HT-29 (cell line): ENCODE measurements at places on chromosomes 16 and 17. TPM values are rescaled to one million over a fixed set of nuclear protein-coding genes. Genes with fewer than 3 reads are reported as not detected.

GRCh38 chr17:40369923-40370322, 5.4 kb upstream of the GJD3 start:
- DNase-seq = no peak

GRCh38 chr16:82379551-82379950, 209.5 kb upstream of the MPHOSPH6 start:
- no peak for DNase-seq

DNA sequence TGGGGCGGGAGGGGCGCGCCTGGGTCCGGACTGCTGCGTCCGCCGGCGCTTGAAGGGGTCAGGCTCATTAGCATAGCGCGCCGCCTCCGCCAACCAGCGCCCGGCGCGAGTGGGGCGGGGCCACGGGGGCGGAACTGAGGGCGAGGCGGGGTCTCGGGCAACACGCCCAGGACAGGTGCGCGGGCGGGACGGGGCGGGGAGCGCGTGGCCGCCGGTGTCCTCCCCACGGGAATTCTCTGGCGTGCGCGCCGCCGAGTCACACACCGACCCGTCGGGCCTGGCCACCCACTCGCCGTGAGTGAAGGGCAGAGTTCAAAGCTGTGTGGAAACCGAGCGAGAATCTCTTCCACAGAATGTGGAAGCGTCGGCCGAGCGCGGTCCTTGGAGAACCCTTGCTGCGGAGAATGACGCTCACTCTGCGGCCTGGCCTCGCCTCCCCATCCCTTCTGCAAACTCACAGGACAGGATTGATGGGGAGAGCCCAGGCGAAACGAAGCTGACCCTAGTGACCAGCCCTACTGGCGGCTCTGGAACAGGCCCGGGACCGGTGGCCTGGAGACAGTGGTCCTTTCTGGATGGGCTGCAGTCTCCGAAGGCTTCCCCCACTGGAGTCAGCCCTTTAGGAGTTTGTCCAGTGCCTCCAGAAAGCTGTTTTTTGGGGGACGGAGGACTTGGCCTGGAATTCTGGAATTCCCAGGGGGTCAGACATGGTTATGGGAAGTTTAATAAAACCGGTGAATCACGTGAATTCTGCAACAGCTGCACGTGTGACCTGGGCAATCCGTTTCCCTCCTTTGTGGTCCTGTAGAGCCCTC, at the start of gene SNAI3:
SNAI3 (minus strand) TSS at position 69 of the 815 bp plus-strand sequence. CDS start 101 bp downstream, outside the sequence.
- peak; percentile 83 for DNase-seq

Gene KCNG4
- not detected in 2 replicates for total RNA-seq

GRCh38 chr16:79390481-79391051, 210.0 kb downstream of the MAF start:
- no peak for DNase-seq

Gene TRPV3
- 0.94 and 2.1 TPM in 2 replicates for total RNA-seq

GRCh38 chr17:9519583-9520272, 55.9 kb downstream of the STX8 start:
- DNase-seq = no peak

Gene PIMREG
- 97.8 and 111 TPM in 2 replicates for total RNA-seq

Gene SLC16A5
- 231 and 264 TPM in 2 replicates for total RNA-seq

DNA sequence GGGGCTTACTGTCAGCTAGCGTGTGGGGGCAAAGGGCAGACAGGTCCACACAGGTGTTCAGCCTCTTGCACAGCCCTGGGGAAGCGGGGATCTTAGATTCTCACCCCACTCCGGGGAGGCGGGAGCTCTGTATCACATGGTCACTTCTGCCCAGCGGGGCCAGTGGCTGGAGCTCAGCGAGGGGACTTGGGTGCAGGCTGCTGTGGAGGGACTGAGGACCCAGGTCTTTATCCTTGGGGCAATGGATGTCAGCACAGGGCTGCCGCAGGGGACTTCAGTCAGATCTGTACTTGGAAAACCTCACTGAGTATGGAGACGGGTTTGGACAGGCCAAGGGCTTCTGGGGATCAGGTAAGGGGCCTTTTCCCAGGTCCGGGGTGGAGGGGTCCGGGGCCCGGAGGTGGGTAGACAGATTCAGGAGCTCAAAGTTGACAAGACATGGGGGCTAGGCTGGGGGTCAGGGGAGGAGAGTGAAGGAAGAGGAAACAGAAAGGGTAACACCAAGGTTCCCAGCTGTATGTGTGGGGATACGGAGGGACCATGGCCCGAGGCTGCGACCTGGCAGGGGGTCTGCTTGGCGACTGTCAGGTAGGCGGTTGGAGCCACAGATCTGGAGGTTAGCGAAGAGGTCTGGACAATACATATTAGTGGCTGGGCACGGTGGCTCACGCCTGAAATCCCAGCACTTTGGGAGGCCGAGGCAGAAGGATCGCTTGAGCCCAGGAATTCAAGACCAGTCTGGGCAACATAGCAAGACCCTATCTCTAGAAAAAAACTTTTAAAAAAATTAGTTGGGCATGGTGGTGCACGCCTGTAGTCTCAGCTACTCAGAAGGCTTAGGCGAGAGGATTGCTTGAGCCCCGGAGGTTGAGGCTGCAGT, 15.1 kb upstream of the BAIAP2 start:
- no peak for DNase-seq

DNA sequence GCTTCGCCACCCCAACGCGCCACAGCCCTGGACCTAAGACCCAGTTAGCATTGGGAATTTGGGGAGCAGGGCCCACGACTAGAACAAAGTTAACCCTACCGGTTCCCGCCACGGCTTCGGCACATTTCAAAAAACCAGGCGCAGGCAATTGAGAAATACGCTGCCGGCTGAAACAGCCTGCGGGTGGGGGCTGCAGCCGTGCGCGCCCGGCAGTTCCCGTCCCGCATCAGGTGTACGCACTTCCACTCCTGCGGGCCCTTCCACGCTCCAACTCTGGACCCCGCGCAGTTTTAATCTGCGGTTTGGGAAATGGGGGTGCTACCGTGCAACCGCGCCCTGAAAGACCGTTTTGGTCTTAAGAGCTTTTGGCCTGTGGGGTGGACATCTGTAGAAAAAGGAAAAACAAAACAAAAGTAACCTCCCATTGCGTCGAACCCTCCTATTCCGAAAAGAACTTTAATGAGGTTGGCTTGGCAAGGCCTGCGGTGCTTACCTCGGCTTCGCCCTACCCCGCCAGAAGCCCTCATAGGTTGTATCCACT, 7.1 kb downstream of the IRX5 start:
- no peak for DNase-seq

DNA sequence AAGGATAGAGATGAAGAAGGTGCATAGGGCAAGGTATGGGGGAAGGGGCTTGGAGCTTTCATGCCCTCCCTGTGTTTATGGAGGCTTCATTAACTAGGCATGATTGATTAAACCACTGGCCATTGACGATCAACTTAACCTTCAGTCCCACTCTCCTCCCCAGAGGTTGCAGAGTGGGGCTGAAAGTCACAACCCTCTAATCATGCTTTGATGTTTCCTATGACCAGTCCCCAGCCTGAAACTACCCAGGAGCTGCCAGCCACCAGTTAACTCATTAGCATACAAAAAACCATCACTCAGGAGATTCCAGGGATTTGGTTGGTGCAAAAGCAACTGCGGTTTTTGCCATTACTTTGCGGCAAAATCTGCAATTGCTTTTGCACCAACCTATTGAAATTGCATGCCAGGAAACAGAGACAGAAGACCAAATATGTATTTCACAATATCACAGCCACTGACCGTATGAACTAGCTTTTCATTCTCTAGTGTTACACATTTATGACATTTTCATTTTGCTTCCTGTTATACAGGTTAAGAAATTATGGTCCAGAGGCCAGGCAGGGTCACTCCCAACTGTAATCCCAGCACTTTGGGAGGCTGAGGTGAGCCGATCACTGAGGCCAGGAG, 5.4 kb downstream of the GFOD2 start:
- no peak for DNase-seq

Gene ADAD2
- total RNA-seq = not detected in 2 replicates

Gene NTN1
- total RNA-seq = 0.03 and 0.10 TPM in 2 replicates

DNA sequence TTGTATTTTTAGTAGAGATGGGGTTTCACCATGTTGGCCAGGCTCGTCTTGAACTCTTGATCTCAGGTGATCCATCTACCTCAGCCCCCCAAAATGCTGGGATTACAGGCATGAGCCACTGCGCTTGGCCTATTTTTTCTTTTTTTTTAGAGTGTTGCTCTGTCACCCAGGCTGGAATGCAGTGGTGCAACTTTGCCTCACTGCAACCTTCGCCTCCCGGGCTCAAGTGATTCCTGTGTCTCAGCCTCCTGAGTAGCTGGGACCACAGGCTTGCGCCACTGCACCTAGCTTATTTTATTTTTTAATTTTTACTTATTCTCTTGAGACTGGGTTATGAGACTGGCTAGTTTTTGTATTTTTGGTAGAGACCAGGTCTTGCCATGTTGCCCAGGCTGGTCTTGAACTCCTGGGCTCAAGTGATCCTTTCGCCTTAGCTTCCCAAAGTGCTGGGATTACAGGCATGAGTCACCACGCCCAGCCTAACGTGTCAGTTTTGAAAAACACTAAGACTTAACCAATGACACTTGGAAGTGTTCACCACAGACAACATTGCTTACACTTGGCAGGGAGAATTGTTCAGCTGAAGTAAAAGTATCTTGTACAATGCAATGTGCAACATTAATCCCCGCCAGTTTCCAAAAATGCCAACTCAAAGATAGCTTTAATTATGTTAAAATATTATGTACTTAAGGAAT, 26.9 kb downstream of the ATAD5 start:
- no peak for DNase-seq

GRCh38 chr17:29760279-29761039, 137.7 kb upstream of the CORO6 start:
- no peak for DNase-seq

DNA sequence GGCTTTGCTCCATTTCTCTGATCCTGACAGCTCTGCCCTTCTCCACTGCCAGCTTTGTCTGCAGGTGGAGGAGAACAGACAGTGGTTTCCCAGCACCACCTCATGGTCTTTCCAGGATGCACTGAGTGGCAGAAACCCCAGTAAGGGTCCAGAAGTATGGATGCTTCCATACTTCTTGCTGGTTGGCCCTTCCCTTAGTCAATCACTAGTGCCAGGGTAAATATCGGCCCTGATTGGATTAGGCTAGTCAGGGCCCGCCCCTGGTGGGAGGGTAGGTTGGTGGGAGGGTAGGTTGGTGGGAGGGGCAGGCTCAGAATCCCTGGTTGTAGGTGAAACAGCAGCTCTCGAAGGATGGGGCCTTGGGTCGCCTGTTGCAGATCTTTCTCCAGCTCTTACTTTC, 10.2 kb downstream of the RNF213 start:
- peak; percentile 22 for DNase-seq

Gene ZC3H7A
- 11.4 and 14.2 TPM in 2 replicates for total RNA-seq

- DNase-seq = no peak
These were observed 117.7 kb downstream of the ABCC1 start for GRCh38 chr16:16067127-16067526.

DNA sequence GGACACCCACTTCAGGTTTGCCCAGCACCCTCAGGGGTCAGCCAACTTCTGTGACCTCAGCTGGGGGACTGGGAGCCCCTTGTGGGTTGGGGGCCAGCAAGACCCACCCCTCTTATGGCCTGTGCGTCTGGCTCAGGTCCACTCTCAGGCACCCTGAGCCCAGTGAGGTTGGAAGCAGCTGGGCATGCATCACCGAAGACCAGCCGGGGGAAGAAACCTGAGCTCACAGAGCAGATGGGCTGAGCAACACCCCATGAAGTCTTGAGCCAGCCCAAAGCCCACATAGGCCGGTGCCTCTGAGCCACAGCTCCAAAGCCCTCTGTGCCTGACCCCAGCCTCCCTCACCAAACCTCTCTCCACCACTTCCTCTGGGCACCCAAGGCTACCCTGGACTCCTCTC, 166.7 kb downstream of the RBFOX3 start:
- no peak for DNase-seq

Gene C17orf100
- total RNA-seq = 0.31 and 1.1 TPM in 2 replicates

DNA sequence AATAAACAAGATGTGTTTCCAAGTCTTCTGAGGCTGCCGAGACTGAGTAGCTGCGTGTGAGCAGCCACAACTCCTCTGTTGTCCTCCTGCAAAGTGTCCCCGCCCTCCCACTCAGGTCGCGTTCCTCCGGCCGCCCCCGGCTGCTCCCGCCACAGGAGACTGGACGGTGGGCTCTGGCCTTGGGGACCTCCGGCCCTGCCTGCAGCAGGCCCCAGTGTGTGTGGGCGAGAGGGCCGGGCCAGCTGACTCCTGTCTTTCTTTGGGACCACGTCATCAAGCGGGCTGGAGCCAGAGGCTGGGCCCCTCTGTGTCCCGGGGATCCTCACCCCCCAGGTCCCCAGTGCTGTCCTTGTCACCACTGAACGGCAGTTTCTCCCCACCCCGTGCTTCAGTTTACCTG, 175.3 kb downstream of the NPIPB11 start:
- no peak for DNase-seq

Gene ZNF830
- total RNA-seq = 12.7 and 17.1 TPM in 2 replicates

GRCh38 chr17:39946551-39947330, 16.1 kb upstream of the GSDMA start:
- DNase-seq = no peak

GRCh38 chr16:19382887-19383816, 34.5 kb upstream of the TMC5 start:
- no peak for DNase-seq

DNA sequence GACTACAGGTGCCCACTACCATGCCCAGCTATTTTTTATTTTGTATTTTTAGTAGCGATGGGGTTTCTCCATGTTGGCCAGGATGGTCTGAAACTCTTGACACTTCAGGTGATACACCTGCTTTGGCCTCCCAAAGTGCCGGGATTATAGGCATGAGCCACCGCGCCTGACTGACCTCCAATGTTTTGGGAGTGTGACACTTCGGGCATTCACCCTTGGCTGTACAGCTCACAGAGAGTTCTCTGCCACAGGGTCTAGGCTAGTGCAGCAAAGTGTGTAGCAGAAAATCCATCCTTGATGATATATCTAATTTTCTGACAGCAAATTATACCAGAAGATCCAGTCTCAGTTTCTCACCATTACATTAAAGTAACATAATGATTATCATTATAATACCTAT, 14.1 kb downstream of the FAM20A start:
- DNase-seq = no peak

Gene WDR45B
- 89.3 and 101 TPM in 2 replicates for total RNA-seq

Gene MYH2
- not detected in 2 replicates for total RNA-seq

DNA sequence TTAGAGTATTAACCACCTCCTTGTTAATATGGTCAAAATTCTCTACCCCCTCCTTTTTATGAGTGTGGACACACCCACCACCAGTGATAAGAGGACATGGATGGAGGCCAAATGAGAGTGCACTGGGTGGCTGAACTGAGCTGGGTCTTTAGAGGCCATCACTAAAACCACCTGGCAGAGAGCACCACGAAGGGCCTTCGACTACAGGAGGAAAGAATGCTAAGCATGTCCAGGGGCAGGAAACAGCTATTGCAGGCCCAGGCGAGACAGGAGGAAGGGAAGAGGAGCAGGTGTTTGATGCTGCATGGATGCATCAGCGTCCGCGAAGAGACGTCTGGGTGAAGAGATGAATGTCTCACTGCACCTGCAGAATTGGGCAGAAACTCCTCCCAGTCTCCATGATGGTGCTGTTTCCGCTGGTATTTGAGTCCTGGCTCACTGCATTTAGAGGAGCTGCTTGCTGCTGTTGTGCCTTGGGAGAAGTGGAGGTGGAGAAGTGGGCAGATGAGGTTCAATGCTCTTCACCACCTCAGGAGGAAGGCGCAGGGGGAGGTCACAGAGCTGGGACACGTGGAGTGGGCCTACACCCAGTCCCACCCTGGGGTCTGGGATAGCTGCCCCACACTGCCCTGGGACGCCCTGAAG, 33.2 kb downstream of the SPHK1 start:
- no peak for DNase-seq
